ENCODE measurements at places on chromosomes 4 and X.

GRCh38 chr4:7663075-7663541, 228.4 kb upstream of the PSAPL1 start:
- no peak for DNase-seq

- no peak for DNase-seq
Measured at GRCh38 chr4:7987148-7987989, 47.7 kb upstream of the AFAP1 start.

- DNase-seq: no peak
Measured at GRCh38 chr4:110982486-110982885, 359.6 kb upstream of the PITX2 start.

GRCh38 chr4:91527056-91527455, 776.7 kb upstream of the GRID2 start:
- DNase-seq: no peak

GRCh38 chr4:150714462-150715438, 132.8 kb downstream of the MAB21L2 start:
- no peak for DNase-seq

- DNase-seq: no peak
Measured at GRCh38 chr4:159250751-159251325, 148.0 kb downstream of the RAPGEF2 start.

DNA sequence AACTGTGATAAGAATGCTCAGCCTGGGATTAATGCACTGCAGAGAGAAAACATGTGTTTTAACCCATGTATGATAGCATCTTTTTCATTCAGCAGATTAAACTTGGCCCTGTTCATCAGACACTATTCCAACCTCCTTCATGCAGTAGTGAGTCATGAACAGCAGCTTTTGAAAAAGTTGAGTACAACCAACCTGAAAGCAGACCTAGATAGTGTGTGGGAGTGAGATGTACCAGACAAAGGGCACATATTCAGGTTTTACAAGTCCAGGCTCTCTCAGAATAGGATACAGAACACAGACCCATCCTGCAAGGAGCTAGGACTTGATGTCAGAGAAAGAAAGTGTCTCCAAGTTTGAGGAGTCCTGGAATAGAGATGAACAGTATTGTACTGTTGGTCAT, 237.3 kb upstream of the STS start:
- DNase-seq: no peak

GRCh38 chr4:22596409-22596808, 80.5 kb upstream of the ADGRA3 start:
- no peak for DNase-seq

DNA sequence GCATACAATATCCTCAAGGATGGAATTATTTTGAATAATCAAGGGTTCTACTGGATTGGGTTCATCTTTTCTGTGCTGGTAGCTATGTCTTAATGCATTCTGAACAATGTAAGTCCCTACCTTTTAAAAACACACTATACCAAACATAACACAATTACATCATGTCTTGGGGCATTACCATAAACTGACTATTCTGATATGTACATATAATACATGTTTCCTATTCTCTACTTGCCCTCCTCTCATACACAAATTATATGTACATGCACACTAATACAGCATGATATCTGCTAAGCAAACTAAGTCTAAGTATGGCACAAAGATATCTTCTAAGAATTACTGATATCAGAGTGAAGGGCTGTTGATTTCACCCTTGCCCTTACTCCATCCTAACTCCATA, 147.1 kb downstream of the PRDM5 start:
- no peak for DNase-seq

DNA sequence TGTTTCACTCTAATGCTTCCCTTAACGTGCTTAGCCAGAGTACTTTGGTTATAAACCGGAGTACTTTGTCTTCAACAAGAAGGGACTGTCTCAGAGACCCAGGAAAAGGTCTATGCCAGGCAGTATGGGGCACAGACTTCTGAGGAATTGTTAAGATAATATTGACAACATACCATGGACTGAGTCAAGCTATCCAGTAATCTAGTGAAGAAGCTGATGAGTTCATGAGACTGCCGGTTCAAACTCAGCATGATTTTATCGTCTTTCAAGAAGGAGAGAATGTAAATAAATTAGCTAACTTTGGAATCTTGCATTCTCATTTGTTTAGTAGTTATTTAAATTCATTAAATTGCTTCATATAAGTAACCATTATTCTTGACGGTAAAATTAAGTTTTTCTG, 546.1 kb downstream of the PPP4R3C start:
- DNase-seq: no peak

DNA sequence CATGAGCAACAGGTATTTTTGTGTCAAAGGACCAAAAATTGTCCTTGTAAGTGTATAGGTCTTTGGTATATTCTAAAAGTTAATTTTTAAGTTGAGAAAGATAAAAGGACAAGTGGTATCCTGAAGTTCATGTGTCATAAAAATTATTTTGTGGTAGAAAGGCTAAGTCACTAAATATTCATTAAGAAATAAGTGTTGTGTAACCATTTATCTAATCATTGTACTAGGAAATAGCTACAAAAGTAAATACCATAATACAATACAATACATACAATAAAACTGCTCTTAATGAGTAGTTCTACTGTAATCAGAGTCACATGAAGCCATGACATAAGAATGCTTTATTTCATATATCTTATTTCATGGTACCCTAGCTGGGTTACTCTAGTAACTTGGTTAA, 82.5 kb upstream of the ATOH1 start:
- DNase-seq: no peak

- DNase-seq: no peak
Measured at GRCh38 chrX:17689971-17690409, 47.3 kb upstream of the SCML1 start.

DNA sequence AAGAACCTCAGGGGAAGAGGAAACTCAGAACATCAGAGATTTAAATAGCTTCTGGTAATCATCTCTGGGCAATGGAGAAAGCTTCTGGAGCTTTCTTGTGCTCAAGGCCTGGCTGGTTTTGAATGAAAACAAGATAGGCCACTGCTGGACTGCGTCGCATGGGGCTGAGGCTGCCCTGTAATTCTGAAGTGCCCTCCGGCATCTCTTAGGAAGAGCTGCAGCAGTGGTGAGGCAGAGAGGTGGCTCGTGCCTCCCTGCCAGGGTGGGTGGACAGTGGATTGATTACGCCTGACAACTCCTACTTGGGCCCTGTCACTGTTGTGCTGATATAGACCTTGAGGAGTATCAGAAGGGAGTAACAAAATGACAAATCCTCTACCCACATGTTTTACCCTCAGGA, 279.7 kb downstream of the NR3C2 start:
- no peak for DNase-seq

DNA sequence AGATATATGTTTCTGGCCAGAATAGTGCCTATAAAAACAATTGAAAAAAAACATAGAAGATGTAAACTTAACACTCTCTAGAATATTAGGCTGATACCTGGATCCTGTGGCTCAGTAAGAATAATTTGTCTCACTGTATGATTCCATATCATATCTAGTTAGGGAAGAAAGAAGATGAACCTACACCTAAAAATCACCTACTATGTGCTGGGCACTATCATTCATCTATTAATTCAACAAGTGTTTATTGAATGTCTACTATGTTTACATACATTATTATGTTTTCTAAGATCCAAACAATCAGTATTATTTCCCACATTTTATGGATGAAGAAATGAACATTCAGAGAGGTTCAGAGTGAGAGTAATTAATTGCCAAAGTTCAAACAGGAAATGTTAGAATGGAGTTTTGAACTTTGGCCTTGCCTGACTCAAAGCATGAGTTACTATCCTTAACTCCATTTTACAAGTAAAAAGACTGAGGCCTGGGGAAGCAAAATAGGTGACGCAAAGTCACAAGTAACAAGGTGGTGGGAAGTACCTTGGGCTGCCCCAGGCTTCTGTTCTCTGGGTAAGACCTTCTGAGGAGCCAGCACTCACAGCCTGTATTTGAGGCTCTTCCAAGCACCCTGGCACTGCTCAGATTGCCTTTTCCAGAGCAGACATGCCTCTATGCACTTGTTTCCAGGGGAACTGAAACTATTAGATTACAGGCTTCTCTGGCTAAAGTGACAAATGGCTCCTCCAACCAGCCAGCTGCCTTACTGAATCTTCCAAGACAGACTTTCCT, 111.1 kb upstream of the ACSL4 start:
- no peak for DNase-seq

- DNase-seq: no peak
Measured at GRCh38 chr4:3212391-3213105, 36.4 kb upstream of the MSANTD1 start.

DNA sequence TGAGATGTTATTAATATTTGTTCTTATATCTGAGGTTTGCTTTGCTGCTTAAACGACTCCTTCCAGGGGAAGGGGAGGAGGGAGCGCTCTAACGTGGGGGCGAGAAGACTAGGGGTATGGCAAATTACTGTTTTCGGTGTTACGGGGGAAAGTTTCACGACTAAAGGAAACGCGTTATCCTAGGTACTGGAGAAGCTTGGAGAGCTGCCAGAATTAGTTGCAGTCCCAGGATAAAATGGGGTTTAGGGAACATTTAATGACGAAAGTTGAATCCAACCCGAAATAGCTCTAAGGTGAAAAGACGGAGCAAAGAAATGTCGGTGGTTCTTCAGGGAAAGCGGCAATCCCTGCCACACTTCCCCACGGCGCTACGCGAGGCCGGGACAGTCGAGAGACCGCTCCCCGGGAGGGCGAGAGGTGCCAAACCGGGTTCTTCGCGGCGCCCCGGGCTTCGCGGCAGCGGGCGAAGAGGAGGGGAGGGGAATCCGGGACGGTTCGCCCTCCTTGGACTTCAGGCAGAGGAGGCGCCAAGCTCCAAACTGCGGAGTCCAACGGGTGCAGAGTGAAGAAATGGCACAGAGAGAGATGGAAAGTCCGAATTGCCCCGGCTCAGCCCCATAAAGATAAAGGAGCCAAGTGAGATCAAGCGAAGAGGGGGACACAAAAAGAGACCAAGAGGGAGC, 724 bp downstream of the THOC2 start:
- no peak for DNase-seq

- DNase-seq: no peak
Measured at GRCh38 chrX:1462596-1463251, 10.0 kb upstream of the ASMTL start.

GRCh38 chr4:173859091-173859713, 329.2 kb upstream of the HAND2 start:
- no peak for DNase-seq

DNA sequence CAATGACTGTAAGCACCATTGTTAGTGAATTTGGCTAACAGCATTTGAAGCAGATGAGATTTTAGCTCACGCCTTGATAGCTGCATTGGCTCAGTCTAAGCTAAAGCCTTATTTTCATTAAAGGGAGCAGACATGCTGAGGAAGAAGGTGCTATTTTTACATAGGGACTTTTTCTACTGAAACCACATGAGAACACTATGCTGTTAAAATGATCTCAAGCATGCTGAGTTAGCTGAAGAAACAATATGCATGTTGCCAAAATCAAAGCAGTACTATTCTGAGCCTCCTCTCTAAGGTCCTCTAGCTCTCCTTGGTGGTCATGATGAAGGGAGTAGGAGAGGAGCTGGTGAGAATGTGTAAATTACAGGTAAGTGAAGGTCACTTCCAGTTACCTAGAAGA, 134.4 kb upstream of the JADE1 start:
- DNase-seq: no peak

DNA sequence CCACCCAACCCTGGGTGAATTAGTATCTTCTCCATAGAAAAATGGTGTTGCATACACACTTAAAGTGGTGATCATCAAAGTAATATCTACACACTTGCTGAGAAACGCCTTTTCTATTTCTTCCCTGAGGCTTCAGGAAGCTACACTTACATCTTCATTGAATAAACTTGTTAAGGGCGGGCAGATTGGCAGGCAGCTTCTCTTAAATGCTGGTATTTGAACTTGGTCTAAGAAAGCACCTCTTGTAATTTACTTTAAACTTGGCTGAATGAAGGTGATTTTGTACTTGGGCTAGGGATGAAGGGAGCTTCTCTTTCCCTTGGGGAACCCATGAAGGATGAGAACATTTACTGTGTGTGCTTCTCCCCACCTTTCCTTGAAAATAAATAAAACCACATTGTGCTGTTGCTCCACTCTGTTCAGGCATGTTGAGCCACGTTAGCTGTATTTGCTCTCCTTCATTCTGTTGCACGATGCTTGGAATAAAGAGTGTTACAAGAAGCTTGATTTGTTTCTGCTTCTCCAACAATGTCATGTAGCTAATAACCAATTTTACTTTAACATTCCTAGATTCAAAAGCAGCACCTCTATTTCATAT, 430.1 kb downstream of the ANKRD50 start:
- DNase-seq: no peak

DNA sequence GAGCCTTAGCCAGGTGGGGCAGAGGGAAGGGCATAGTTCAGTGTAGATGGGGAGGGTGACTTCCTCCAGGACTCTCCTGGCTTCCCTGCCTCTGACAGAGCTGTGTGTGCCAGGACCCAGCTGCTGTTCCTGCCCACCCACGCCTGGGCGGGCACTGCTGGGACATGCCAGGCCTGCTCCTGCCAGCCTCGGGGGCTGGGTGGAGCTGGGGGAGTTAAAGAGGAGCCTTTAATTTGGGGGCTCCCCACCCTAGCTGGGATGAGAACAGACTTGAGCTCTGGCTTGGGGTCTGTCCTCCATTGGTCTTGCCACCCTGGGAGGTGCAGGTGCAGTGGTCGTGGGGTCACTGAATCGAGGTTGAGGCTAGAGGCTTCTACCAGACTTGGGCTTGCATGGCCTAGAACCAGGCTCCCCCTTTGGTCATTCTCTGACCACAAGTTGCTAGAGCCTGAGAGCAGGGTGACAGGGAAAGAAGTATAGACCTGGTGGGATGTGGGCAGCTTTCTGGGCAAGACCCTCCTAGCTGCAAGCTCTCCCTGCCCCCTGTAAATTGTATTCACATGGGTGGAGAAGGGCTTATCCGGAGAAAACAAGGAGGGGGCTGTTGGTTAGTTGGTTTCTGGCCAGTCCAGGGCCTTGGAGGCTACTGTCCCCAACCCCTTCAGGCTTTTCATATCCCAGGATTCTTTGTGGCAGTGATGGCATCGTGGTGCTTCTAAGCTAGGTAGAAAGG, 5.7 kb downstream of the EFNB1 start:
- no peak for DNase-seq

DNA sequence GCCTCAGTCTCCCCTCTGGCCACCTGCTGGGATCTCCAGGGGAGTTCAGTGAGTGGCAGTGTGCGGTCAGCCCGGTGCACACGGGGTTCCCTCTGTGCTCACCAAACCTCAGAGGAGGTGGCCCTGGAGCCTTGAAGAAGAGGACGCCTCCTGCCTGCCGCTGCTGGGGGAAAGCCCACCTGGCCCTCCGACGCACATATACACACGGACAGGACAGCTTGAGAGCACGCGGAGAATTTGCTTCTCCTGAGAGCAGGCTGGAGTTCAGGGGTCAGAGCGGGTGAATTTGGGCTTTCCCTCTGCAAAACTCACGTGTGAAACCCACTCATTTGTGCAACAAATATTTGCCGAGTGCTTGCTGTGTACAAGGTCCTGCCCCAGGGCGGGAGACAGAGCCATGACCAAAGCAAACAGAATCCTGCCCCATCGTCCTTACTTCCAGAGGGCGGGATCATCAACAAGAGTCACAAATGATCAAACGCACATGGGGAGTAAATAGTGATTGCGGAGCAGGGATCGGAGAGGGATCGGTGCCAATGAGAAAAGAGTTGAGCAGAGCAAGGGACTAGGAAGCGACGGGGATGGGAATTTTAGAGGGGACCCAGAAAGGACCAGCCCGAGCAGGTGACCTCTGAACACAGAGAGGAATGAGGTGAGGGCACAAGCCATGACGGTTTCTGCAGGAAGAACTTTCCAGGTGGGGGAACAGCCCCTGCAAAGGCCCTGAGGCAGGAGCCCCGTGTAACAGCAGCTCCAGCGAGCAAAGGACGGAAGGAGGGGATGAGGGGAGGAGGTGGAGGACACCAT, 17.6 kb downstream of the BLOC1S4 start:
- DNase-seq: no peak
